MM.1S (cell line): ENCODE measurements at places on chromosomes 2 and 18.
A peak's percentile ranks its signal among the peaks of the same experiment; 100 is the strongest.

DNA sequence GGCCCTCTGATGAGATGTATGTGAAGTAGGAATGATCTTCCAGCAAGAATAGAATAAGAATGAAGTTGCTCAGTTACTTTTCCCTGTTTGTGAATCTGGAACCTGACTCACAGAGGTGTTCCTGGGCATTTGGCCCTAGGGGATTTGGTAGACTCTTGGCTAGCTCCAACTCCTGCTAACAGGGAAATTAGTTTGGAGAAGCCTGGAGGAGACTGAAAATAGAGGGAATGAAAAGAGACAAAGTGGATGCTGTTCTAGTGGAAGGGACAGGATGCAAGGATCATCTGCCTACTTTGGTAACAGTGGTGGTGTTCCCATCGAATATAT, 19.6 kb downstream of the TMEM17 start:
- DNase-seq, result no peak
- H3K27me3 ChIP-seq, result no peaks in the 10 kb centered on the region
- no peaks in the 10 kb centered on the region for H3K4me1 ChIP-seq
- H3K27ac ChIP-seq, result no peak overlapping the region
- H3K4me3 ChIP-seq, result no peak overlapping the region
- H3K36me3 ChIP-seq, result no peaks in the 10 kb centered on the region

DNA sequence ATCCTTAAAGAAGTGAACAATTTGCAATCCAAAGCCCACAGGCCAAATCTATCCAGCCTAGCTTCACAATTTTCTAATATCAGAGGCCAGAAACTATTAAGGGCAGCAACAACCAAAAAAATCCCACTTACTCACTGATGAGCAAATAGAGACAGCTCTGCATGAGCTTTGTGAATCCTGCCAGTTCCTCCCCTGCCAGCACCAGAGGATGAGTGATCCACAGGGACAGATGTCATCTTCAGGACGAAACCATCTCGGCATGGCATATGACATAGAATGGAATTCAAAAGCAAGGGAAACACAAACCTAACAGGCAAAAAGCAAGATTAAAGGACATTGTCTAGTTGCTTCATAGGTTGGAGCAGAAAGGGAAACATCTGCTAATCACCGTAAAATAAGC, 2.2 kb upstream of the DSC2 start:
- no peaks in the 10 kb centered on the region for H3K36me3 ChIP-seq
- H3K4me3 ChIP-seq, result no peak overlapping the region
- H3K27ac ChIP-seq, result no peak overlapping the region
- no peaks in the 10 kb centered on the region for H3K4me1 ChIP-seq
- H3K27me3 ChIP-seq, result no peaks in the 10 kb centered on the region
- no peak for DNase-seq

- no peaks in the 10 kb centered on the region for H3K27me3 ChIP-seq
- H3K4me1 ChIP-seq, result no peaks in the 10 kb centered on the region
- DNase-seq, result no peak
- H3K27ac ChIP-seq, result no peak overlapping the region
- no peaks in the 10 kb centered on the region for H3K36me3 ChIP-seq
- no peak overlapping the region for H3K4me3 ChIP-seq
Measured at GRCh38 chr2:7674606-7675005, 757.4 kb downstream of the RNF144A start.

- no peak for DNase-seq
- H3K36me3 ChIP-seq, result no peaks in the 10 kb centered on the region; the same call in 1 of the 2 replicates
- no peaks in the 10 kb centered on the region for H3K27me3 ChIP-seq
- H3K4me1 ChIP-seq, result no peaks in the 10 kb centered on the region
- H3K4me3 ChIP-seq, result no peak overlapping the region
- H3K27ac ChIP-seq, result no peak overlapping the region
Measured at GRCh38 chr2:233447506-233448219, 93.4 kb downstream of the DGKD start.

GRCh38 chr2:44741507-44741906, 200.0 kb upstream of the SIX3 start:
- no peak for DNase-seq
- H3K27me3 ChIP-seq, result no peaks in the 10 kb centered on the region
- no peak overlapping the region for H3K4me3 ChIP-seq
- H3K36me3 ChIP-seq, result no peaks in the 10 kb centered on the region
- no peak overlapping the region for H3K27ac ChIP-seq
- H3K4me1 ChIP-seq, result no peaks in the 10 kb centered on the region

- H3K27ac ChIP-seq, result no peak overlapping the region
- no peaks in the 10 kb centered on the region for H3K4me1 ChIP-seq
- H3K27me3 ChIP-seq, result no peaks in the 10 kb centered on the region
- H3K4me3 ChIP-seq, result no peak overlapping the region
- no peak for DNase-seq
- no peaks in the 10 kb centered on the region for H3K36me3 ChIP-seq
Measured at GRCh38 chr2:107730898-107731297, 95.8 kb upstream of the RGPD4 start.

- no peak within 1 kb of the TSS for H3K4me3 ChIP-seq
- H3K27ac ChIP-seq, result no peak within 1 kb of the TSS
- H3K4me1 ChIP-seq, result no peaks in the 10 kb centered on the region
- no peaks in the 10 kb centered on the region for H3K36me3 ChIP-seq
- H3K27me3 ChIP-seq, result peaks cover 30% of the 10 kb centered on the region; the same call in 1 of the 2 replicates
- DNase-seq, result no peak
Measured at GRCh38 chr2:206939340-206939739, at the start of gene CPO. TSS of gene CPO (plus strand) at chr2:206939518. CDS start at chr2:206939600, 82 bp downstream.

GRCh38 chr2:188573453-188573852, 281.8 kb downstream of the GULP1 start:
- H3K4me1 ChIP-seq, result no peaks in the 10 kb centered on the region
- no peak overlapping the region for H3K4me3 ChIP-seq
- no peaks in the 10 kb centered on the region for H3K27me3 ChIP-seq
- H3K27ac ChIP-seq, result no peak overlapping the region

GRCh38 chr2:120949957-120950590, 214.4 kb downstream of the GLI2 start:
- no peak overlapping the region for H3K4me3 ChIP-seq
- H3K36me3 ChIP-seq, result no peaks in the 10 kb centered on the region
- no peak for DNase-seq
- H3K27me3 ChIP-seq, result no peaks in the 10 kb centered on the region
- no peaks in the 10 kb centered on the region for H3K4me1 ChIP-seq
- H3K27ac ChIP-seq, result no peak overlapping the region

GRCh38 chr2:66198873-66199272, 236.1 kb upstream of the MEIS1 start:
- H3K36me3 ChIP-seq, result no peaks in the 10 kb centered on the region
- no peaks in the 10 kb centered on the region for H3K27me3 ChIP-seq
- no peak overlapping the region for H3K27ac ChIP-seq

DNA sequence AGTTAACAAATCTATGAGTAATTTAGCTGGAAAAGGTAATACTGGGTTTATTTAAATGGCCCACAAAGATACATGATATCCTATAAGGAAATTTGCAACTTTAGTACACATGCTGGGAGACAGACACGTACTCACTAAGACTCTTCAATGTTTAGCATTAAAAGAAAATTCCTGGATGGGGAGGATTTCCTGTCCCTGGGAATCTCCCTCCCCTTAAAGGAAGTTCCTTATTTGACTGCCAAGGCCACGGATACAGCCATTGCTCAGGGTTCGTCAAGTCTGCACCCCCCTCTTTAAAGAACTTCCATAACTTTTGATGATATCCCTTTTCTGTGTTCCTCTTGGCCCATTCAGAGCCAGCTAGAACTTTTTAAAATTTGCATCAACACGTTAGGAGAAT, 267.6 kb downstream of the CD226 start:
- H3K4me3 ChIP-seq, result no peak overlapping the region

- no peaks in the 10 kb centered on the region for H3K27me3 ChIP-seq
- no peak overlapping the region for H3K4me3 ChIP-seq
- DNase-seq, result no peak
Measured at GRCh38 chr18:79224381-79224780, 155.2 kb downstream of the ATP9B start.

DNA sequence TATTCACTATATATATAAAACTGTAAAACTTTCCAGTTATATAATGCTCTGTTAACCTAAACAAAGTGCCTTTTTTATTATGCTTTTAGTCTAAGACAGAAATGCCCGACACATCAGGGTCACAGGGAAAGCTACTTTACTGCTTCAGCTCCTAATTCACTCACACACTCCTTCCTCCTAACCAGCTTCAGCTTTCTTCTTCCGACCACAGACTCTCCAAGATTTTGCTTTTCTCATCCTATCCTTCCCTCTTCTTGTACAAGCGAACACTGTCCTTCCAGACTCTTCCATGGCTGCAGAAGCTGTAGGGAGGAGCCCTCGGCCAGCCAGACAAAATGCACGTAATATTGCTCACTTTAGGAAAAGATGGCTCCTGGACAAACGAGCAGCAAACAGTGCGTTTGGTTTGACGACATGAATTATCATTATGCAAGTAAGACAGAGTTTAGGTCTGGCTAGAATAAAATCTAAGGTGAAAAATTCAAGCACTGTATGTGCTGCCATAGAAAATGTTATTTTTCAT, 47.5 kb upstream of the HNRNPA3 start:
- H3K36me3 ChIP-seq, result no peaks in the 10 kb centered on the region
- H3K4me1 ChIP-seq, result peaks cover 39% of the 10 kb centered on the region
- peak overlapping the region; percentile 84; the same call in 1 of the 2 replicates for H3K27ac ChIP-seq
- H3K27me3 ChIP-seq, result no peaks in the 10 kb centered on the region

- DNase-seq, result no peak
- H3K27ac ChIP-seq, result no peak overlapping the region
- no peak overlapping the region for H3K4me3 ChIP-seq
- no peaks in the 10 kb centered on the region for H3K4me1 ChIP-seq
- no peaks in the 10 kb centered on the region; the same call in 1 of the 2 replicates for H3K36me3 ChIP-seq
Measured at GRCh38 chr2:146317959-146318358, 1526.9 kb upstream of the ACVR2A start.

DNA sequence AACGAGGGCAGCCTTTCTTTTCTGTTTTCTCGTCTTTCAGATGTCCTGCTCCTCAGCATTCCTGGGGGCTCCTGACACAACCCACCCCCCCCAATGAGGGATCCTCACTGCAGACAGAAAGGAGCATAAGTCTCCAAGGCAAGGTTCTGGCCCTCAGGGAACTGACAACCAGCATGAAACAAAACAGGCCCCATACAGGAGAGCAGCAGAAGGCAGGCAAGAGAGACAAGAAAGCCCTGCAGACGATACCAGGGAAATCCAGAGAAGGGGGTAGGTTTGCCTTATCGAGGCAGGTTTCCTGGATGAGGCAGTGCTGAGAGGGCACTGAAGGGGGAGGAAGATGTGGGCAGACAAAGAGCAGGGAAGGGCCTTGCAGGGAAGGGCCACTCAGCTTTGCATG, 103.9 kb upstream of the EPAS1 start:
- DNase-seq, result no peak
- no peaks in the 10 kb centered on the region for H3K36me3 ChIP-seq
- no peaks in the 10 kb centered on the region for H3K4me1 ChIP-seq
- H3K27me3 ChIP-seq, result no peaks in the 10 kb centered on the region
- H3K4me3 ChIP-seq, result no peak overlapping the region

DNA sequence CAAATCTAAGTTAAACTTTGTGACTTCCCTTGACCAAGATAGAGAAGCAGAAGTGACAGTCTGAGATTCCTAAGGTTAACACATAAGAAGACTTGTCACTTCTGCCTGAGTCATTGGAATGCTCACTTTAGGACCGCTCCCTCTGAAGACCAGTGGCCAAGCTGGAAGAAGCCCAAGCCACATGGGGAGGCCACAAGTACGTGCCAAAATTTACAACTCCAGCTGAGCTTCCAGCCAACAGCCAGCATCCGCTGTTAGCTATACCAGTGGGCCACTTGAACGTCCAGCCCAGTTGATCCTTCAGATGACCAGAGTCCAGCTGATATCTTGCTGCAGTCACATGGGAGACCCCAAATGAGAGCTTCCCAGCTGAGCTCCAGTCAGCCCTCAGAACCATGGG, 18.1 kb upstream of the ANTXR1 start:
- no peak overlapping the region for H3K4me3 ChIP-seq
- H3K4me1 ChIP-seq, result no peaks in the 10 kb centered on the region
- H3K36me3 ChIP-seq, result no peaks in the 10 kb centered on the region
- no peak overlapping the region for H3K27ac ChIP-seq

DNA sequence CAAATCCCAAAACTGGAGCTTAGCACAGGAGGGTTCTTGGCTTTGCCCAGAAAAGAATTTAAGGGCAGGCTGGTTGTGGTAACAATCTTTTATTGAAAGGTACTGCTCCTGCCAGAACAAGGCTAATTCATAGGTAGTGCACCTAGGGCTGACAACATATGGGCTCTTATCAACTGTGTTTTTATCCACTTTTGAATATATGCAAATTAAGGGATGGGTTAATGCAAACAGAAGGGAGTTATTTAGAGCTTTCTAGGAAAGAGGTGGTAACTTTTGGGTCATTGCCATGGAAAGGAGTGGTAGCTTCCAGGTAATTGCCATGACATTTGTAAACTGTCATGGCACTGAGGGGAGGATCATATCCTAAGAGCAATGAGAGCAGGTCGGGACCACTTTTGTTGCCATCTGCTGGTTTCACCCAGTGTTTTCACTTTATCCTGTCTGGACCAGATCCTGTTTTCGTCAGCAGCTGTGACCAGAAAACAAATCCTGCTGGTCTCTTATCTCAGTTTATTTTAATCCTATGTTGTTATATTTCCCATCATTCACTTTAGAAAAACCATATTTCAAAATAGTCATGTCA, 981 bp downstream of the C2orf66 start:
- DNase-seq, result peak; percentile 10
- H3K27ac ChIP-seq, result no peak overlapping the region

DNA sequence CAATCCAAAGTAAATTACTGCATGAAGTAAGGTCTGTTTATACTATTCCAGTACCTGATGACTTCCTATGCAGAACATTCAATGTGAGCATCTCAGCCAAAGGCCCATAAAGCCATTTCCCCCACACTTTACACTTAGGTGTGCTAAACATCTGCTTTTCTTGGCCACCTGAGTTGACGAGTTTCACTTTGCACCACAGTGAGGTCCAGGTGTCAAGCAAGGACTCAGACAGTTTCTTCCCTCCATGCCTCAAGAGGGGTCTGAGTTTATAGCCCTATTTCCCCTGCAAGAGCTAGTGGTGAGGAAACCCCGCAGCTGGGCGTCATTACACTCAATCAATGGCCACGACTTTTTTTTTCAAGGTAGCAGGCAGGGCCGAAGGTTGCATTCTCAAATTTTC, 107.7 kb downstream of the MREG start:
- H3K27me3 ChIP-seq, result no peaks in the 10 kb centered on the region
- DNase-seq, result peak; percentile 93
- peaks cover 52% of the 10 kb centered on the region for H3K4me1 ChIP-seq
- H3K27ac ChIP-seq, result peak overlapping the region; percentile 79

DNA sequence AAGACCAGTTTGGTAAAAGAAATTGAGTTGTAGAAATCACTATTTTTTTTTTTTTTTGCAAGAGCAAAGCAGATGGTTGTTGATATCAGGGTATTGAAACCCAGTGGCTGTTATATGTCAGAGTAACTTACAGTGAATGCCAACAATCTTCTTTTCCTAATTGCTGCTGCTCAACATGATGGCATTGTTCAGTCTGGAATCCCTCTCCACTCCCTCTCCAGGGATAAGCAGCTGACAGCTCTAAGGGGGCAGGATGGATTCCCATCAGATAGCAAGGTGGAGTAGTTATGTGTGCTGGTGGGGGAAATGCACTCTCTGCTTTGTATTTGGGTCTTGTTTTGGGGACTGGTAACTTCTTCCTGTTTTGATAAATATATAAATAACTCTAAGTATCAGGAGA, 200.0 kb downstream of the PIK3C3 start:
- H3K27ac ChIP-seq, result no peak overlapping the region
- H3K4me1 ChIP-seq, result no peaks in the 10 kb centered on the region
- no peak for DNase-seq
- no peaks in the 10 kb centered on the region for H3K27me3 ChIP-seq
- no peaks in the 10 kb centered on the region for H3K36me3 ChIP-seq

- no peaks in the 10 kb centered on the region for H3K36me3 ChIP-seq
- DNase-seq, result peak; percentile 73
- H3K4me1 ChIP-seq, result peaks cover 23% of the 10 kb centered on the region; the same call in 1 of the 2 replicates
- H3K27me3 ChIP-seq, result no peaks in the 10 kb centered on the region
- peak overlapping the region; percentile 14; the same call in 1 of the 2 replicates for H3K27ac ChIP-seq
- H3K4me3 ChIP-seq, result no peak overlapping the region
Measured at GRCh38 chr18:64099244-64099643, 49.6 kb downstream of the LINC00305 start.
